ENCODE measurements at places on chromosomes 2 and 18.

DNA sequence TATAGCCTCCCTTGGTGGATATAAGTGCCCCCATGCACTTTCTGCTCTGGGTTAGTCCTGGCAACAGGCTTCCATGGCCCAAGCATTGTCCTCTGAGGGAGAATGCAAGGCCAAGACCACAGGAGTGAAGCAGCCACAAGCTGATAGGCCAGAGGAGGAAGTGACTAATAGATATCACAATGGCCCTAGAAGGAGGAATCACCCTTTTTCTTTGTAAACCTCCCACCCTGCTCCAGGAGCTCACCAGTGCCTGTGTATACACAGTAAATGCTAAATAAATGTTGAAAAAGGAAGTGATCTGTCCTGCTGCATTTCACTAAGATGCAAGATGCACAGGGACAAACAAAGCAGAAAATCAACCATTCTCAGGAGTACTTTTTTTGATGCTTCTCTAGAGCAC, 49.7 kb upstream of the ABCA12 start:
- DNase-seq, result no peak

DNA sequence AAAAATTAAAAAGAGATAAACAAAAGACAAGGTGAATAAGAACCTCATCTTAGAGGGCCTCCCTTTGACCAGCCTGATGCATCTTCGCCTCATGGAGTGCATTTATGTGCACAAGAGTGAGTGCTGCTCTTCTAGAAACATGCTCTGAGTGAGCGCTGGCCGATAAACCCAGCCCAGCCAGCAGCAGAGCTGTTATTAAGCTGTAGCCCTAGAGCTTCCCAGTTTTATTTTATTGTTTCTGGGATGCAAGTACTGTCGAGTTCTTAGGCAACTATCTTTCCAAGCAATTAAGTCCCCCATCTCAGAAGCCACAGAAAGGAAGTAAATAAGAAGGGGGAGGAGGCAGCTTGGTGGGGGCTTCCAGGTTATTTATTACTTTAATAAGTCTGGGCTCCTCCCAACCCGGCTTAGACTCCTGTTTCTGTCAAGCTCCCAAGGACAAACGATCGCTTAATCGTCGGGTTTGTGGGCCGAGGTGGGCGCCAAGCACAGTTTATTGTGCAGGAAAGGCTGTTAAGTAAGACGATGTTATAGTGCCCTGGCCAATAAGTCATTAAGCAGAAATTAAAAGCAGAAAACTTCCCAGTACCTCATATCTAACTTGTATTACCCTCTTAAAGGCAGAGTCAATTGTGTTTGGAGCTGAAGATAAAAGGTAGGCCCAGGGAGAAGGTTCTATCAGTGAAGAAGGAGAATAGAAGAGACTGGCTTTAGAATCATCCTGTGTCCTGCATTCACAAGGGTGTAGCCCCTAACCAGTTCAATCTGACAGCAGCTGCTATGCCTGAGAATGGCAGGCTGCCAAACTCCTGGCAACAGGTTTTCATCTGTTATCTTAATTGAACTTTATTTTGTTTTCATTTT, 176.3 kb downstream of the PIK3C3 start:
- DNase-seq, result no peak

- no peak for DNase-seq
Observed at GRCh38 chr2:157933160-157933920, 57.2 kb upstream of the ACVR1 start.

- DNase-seq, result no peak
Observed at GRCh38 chr2:96505231-96505889, at the start of gene NEURL3. TSS of gene NEURL3 (minus strand) at chr2:96505357. CDS start at chr2:96505286, 71 bp downstream.

DNA sequence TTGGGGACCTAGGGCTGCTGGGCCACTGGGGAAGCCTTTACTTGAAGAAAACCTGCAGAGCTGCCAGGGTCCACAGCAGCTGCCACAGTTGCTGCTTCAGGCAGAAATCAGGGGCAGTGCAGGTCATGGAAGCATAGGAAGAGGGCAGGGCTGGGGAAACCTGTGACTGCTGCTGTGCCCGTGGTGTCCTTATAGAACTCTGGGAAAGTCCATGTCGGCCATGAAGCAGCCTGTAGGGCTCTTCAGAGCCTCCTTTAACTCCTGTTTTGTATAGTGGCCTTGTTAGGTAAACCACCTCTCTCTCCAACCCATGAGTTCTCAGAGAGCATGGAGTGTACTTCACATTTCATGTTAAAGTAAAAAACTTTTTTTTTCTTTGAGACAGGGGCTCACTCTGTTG, 62.1 kb downstream of the SMAD4 start:
- no peak for DNase-seq

GRCh38 chr2:11488809-11489208, 22.8 kb upstream of the E2F6 start:
- DNase-seq, result no peak

- no peak for DNase-seq
Observed at GRCh38 chr2:105584435-105585010, 160.2 kb upstream of the NCK2 start.
